AG09309 (cell line): ENCODE measurements at places on chromosomes 5 and 9.

DNA sequence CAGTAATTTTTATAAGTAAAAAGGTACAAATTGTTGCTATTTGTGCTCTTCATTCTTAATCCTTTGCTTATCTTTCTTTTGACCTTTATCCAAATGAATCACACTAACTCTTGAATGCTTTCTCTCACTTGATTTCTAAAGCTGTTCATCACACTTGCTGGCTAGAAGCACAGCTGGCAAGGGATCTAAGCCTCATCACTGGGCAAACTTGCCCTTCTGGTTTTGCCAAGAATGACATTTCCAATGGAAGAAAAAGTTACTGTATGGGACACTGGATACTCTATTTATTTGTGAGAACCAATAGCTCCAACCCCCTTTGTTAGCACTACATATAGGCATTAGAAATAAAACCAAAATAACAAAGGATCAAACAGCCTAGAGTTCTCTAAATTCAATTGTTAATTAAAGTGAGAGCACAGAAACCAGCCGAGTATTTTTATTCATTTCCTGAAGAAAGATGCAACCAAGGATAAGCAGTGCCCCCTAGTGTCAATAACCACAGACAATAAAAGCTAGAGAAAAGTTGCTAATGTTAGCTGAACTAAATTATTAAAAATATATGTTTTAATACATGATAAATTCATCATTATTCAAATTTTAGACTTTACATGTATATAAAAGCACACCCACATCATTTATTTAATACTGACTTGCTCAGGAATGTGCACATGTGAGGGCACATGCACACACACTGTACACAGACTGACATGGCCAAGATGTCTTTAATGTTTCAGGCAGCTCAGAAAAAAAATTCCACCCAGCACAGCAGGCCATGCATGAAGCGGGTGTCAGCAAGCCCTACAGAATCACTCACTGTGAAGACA is 59.8 kb upstream of the POU5F2 start:
- no peak for DNase-seq

- DNase-seq: peak; percentile 41
Observed at GRCh38 chr5:61575103-61575502, 243.0 kb downstream of the ZSWIM6 start.

DNA sequence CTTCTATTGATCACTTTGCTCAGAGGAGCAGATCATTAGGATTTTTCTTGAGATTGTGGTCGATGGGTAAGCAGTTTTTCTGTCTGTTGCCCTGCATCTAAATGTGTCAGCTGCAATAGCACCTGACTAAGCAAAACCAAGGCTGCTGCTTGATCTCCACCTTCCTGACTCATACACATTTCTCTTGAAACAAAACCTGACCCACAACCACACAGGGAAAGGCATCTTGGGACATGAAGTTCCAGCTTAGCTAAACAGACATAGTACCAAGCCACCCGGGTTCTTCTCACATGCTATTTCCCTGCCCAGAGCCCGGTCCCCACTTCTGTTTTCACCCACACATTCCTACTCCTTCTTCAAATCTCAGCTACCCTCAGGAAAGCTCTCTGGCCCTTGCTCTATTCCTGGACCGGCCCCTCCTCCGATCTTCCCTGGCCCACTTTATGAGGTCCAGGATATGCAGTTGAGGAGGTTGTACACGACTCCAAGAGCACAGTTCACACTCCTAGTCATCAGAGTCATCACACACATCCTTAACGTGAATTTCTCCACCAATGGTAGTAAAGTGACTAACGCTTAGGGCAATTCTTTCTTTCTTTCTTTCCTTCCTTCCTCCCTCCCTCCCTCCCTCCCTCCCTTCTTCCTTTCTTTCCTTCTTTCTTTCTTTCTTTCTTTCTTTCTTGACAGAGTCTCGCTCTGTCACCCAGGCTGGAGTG is 16.0 kb upstream of the ZBTB43 start:
- DNase-seq: no peak

DNA sequence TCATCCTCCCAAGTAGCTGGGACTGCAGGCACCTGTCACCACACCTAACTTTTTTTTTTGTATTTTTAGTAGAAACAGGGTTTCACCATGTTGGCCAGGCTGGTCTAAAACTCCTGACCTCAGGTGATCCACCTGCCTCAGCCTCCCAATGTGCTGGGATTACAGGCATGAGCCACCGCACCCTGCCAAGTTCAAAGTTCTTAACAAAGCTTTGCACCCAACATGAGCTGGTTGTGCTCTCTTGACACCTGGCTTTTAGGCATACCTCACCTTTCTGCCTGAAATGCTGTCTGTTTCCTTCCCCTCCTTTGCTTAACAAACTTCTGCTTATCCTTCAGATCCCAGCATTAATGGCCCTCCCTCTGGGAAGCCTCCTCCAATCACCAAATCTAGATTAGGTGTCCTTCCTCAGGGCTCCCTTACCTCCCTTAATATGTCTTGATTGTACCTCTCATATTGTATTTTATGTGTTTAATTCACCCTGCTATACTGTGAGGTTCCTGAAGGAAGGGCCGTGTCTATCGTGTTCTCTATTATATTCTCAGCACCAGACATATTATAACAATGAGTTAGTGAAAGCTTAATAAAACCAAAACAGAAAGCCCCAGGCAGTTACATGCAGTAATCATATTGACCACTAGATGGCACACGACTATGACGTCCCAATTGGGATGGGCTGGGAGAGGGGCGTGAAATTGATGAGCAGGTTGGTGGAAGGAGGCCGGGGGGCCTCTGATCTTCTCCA is 62.9 kb upstream of the PPARGC1B start:
- no peak for DNase-seq

- DNase-seq: peak; percentile 68
Observed at GRCh38 chr5:137954131-137954879, 65.0 kb downstream of the PKD2L2 start.

DNA sequence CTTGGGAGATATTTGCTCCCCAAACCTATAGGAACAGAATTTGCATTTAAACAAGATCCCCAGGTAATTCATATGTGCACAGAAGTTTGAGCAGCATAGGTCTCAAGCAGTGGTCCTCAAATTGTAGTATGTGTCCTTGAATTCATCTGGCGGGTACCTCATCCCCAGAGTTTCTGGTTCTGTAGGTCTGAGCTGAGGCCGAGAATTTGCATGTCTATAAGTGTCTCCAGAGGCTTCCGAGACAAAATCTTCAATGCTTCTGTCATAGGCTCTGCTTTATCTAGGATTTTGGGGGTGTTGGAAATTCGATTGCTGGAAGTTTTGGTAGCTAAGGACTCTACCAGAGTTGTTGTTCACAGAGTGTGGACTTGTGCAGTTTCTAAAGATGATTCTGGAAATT is 38.6 kb downstream of the MAT2B start:
- no peak for DNase-seq

DNA sequence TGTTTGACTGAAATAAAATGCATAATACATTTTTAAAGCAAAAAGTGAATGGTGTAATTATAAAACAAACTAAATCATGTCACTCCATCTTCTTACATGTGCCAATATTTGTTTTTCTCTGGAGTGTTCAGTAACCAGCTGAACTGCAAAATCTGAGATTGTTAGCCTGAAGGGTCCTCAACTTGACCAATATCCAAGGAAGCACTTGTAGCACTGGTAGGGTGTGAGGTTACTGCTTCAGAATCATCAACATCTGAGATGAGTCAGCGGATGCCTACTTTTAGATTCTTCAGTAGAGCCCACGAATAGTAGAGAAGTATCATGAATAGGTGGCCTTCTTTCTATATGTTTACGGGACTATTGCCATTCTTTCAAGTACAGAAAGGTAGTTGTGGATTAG is 226.7 kb downstream of the TLE4 start:
- no peak for DNase-seq

GRCh38 chr9:80899208-80899607 is 790.1 kb downstream of the TLE1 start:
- peak; percentile 77 for DNase-seq

DNA sequence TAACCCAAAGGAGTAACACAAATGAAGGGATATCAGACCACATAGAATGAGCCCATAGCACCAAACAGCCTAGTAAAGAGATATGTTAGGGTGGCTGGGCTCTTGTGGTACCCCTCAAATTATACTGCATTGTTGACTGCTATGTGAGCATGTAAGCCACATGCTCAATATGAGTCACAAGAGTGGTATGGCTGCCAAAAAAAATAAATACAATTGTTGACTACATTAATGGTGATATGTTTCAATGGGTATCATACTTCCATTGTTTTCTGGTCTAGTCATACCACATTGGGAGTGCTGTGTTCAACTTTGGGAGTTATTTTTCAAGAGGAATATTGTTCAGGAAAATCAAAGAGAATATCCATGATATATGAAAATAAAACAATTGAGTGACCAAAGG is 162.4 kb upstream of the PIK3R1 start:
- no peak for DNase-seq

DNA sequence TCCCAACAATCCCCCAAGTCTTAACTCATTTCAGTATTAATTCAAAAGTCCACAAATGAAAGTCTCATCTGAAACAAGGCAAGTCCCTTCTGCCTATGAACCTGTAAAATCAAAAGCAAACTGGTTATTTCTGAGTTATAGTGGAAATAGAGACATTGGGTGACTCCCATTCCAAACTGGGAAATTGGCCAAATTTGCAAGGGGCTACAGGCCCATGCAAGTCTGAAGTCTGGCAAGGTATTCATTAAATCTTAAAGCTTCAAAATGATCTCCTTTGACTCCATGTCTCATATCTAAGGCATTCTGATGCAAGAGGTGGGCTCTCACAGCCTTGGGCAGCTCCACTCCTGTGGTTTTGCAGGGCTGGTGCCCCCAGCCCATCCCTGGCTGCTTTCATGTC is 167.9 kb downstream of the HTR1A start:
- DNase-seq: no peak
